ENCODE measurements at places on chromosomes 1 and 21.
A peak's percentile ranks its signal among the peaks of the same experiment; 100 is the strongest.

DNA sequence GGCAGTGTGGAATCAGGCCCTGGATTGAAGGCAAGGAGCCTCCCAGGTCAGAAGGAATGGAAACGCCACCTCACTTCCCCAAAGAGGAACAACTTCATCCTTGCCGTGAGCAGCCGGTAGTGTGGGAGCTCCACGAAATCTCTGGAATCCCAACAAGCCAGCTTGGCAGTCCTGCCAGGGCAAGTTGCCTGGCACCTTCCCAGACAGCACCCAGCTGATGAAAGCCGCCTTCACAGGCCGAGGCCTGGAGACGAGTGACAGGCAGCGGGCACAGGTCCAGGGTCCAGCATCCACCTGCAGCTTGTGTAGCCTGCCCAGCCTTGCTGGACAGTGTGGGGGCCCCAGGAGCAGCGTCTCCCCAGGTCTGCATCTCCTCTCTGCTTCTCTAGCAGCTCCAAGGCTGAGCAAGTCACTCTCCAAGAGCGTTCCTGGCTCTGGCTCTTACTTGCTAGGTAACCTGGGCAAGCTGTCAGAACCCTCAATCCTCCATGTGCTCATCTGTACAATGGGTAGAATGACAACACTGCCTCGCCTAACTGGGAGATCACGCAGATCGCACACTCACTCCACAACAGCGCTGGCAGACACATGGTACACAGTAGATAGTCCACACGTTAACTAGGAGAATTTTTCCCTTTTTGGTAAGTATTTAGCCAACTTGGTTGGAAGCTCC is 43.0 kb downstream of the ACOT7 start:
- DNase-seq = no peak

GRCh38 chr1:181483285-181484195 is at the start of gene CACNA1E:
Gene CACNA1E (plus strand): TSS chr1:181483517. CDS start chr1:181483745, 228 bp downstream.
- no peak for DNase-seq

DNA sequence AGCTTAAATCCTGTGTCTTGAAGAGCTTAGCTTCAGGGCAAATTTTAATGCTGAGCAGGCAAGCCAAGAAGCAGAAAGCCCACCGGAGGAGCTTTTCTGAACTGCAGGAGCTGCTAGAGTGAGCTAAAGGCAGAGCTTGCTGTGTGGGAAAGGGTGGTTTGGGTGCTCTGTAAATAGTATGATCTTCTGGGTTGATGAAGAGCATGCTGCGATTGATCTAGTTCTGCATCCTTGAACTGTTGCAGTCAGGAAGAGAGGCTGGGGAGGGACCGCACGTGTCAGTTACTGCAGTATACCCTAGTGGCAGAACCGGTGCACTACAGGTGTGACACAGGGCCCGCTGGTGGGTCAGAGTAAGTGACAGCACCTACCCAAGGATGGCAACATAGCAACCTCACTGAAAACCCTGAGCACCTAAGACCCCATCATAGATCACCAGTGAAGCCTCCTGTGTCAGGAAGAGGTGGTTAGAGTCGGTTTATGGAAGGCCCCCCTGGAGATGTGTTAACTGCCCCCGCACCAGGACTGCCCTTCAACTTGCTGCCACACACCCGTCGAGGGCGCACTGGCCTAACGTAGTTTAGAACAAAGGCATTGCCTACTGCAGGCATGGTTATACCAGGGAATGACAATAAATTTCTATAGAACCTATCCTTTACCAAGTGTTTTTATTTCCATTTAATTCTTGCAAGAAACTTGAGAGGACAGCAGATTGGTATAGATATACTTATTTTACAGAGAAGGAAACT is 146.0 kb upstream of the KIAA0040 start:
- peak; percentile 36 for DNase-seq

DNA sequence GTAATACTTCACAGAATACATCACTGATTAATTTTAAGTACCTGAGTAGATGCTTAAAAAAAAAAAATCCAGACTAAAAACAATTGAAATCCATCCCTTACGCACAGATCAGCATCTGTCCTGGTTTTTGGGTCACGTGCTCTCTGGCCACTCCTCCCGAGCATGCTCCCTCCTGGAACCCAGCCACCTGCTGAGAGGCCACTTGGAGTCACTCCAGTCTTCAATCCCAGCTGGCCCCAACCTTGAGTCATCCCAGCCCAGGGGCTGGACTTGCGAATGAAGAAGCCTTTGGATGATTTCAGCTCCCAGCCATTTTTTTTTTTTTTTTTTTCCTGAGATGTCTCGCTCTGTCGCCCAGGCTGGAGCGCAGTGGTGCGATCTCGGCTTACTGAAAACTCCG is 8.9 kb downstream of the MAP1LC3C start:
- DNase-seq = no peak

- no peak for DNase-seq
Observed at GRCh38 chr1:51666478-51666877, 49.6 kb downstream of the OSBPL9 start.

- DNase-seq = no peak
Observed at GRCh38 chr1:210598135-210598652, 269.5 kb downstream of the HHAT start.

- no peak for DNase-seq
Observed at GRCh38 chr1:93577536-93578432, 103.9 kb downstream of the BCAR3 start.
